ENCODE measurements at places on chromosomes 2 and 18. TPM values are rescaled to one million over a fixed set of nuclear protein-coding genes. Genes with fewer than 3 reads are reported as not detected.

Gene TNFAIP6
- total RNA-seq: 44.2 TPM

Gene TAF4B
- total RNA-seq: 1.6 TPM

Gene MEIS1
- 84.9 TPM for total RNA-seq

Gene DSC2
- not detected for total RNA-seq

Gene PLCD4
- total RNA-seq: 1.4 TPM

Gene PAX8
- total RNA-seq: 2.9 TPM

All from placental pericyte (primary cell).